ENCODE measurements at places on chromosomes 7 and 10. TPM values are rescaled to one million over a fixed set of nuclear protein-coding genes. Genes with fewer than 3 reads are reported as not detected.
A peak's percentile ranks its signal among the peaks of the same experiment; 100 is the strongest.

GRCh38 chr10:109202111-109202510, 721.2 kb downstream of the XPNPEP1 start:
- no peak for ATAC-seq

- ATAC-seq: peak; percentile 33
Observed at GRCh38 chr7:12695965-12696364, 8.5 kb downstream of the ARL4A start.

Gene HDAC9
- total RNA-seq: 62.5 TPM

Gene TSPAN14
- total RNA-seq: 14.1 TPM

Gene CPSF4
- 37.4 TPM for total RNA-seq

DNA sequence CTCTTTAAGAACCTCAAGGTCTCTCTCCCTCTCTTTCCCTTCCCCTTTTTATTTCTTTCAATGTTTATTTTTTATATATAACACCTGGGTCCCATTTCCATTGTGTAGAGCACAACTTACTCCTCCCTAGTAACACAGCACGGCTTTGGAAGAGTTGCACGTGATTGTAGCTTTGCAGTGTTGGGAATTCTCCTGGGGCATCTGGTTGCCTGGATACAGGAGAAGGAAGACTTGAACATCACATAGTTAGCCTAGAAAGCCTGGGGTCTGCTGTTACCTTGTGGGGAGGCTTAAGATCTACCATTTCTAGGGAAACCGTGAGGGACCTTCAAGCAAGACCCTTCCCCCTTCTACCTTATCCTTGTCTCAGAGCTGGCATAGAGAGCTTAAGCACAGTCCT, 41.1 kb upstream of the NFKB2 start:
- ATAC-seq: no peak

Gene CYP3A4
- total RNA-seq: 0.11 TPM

Gene SFTPD
- total RNA-seq: not detected

Gene TBXAS1
- total RNA-seq: 0.45 TPM

DNA sequence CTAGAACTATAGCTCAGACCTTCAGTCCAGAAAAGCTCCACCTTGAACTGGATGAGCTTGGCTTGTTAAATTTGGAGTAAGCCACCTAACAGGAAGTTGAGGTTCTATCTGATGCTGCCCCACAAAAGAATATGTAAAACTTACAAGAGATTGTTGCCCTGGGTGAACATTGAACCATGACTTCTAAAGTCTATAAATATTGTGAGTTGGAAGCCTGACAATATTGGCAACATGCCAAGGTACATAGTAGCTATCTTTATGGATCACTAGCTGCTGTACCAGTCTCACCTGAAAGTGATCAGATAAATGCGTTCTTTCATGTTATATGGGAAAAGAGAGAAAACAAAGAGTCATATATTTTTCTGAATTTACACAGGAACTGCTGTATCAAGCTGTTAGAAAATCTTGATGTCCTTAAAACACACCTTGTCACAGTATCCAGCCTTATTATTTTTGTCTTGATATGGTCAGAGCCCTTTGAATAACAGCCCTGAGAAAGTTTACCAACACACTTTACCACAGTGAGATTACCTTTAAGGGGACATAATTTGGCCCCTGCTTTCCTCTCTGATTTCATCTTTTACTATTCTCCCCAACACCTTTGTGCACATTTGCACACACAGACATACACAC, 92.0 kb downstream of the LSMEM1 start:
- no peak for ATAC-seq

DNA sequence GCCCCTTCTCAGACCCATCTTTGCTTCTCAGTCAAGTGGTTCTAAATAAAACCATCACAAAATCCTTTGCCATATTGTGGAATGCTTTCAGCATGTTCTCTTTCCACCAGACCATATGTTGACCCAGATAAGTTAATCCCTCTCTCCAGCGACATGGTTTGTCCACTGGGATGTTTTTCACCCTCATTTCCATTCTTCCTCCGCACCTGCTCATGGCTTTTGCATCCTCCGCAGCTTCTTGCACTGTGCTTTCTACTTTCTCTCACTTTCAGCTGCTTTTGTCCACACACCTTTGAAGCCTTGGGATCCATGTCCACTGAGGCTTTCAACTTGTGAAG, 52.3 kb upstream of the WAC start:
- ATAC-seq: no peak

Gene PLXNA4
- 0.66 TPM for total RNA-seq

DNA sequence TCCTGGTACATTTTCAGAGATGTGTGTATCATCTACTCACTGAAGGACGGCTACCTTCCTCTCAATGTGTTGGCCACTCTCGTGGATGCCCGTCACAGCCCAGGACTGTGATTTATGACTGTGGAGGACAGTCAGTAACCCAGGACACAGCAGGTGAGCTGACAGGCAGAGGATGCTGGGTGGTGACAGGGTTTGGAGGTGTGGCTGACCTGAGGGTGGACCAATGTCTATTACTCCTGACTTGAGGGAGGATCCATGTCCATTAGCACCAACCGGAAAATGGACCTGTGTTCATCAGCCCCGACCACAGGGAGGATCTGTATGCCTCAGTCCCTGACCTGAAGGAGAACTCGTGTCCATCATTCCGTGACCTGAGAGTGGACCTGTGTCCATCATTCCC, 96.1 kb downstream of the ADCY1 start:
- no peak for ATAC-seq

DNA sequence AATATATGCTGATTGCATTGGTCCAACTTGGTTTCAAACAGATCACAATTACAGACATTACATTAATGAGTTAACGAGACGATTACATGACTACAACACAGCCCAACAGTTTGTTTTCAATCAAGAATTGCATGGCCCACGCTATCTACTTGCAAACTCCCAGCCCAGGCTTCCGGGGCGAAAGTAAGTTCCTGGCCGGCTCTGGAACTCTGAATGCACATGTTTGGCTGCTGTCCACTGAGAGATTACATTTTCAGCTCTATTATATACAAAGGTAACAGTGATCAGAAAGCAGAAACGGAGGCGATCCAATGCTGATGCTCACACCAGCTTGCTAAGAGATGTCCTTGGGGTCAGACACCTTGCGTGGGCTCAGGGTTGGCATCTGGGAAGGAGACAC, 206.3 kb downstream of the FANK1 start:
- ATAC-seq: no peak

DNA sequence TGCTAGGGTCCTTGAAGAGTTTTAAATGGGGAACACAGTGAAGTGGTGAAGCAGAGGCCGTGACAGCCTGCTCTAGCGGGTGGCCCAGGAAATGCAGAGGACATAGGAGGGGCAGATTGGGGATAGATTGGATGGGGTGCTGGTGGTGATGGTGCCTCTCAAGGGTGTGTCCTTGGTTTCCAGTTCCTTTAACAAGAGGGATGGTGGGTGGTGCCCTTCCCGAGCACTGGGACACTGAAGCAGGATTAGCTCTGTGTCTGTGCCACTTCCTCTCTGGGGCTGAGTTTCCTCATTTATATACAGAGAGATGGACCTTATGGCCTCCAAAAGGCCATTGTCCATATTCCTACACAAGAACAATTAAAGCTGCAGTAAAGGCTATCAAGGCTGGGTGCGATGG, 285.5 kb downstream of the TCF7L2 start:
- no peak for ATAC-seq

Gene KAZALD1
- 1.9 TPM for total RNA-seq

DNA sequence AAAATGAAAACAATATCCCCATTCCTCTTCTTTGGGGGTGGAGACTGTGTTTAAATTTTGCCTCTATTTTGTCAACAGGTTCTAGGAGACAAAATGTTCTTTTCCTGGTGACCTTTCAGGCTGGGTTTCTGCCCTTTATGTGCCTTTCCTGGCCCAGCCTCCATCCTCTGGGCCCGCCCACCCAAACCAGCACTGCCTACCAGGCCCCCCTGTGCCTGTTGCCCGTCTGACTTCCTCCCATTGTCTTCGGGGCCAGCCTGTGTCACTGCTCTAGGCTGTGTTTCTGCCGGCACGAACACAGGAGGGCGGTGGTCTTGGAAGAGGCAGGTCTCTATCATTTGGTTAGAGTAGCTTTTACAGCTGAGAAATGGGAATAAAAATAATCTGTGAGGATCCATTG, 13.9 kb downstream of the TSPAN14 start:
- no peak for ATAC-seq

GRCh38 chr10:102752266-102752930, 8.7 kb downstream of the WBP1L start:
- ATAC-seq: no peak

Gene ALDH18A1
- total RNA-seq: 89.1 TPM

GRCh38 chr7:67542916-67543315, 546.3 kb downstream of the TYW1 start:
- no peak for ATAC-seq

Gene UROS
- total RNA-seq: 71.6 TPM

DNA sequence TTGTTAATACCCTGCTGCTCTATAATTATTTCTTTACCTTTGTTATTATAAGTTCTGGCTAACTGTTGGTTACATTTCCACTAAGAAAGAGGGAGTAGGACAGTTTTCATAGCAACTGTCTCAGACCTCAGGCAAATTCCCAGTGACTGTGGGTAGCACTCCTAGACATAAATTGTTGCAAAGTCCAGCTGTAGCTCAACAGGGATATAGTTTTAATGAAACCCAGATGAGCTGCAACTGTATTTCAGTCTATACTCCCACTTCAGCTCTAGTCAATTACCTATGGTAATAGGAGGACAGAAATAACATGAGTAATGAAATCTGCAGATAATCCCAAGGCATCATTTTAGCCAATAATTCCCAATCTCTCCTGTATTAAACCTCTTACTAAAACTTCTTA, 103.0 kb upstream of the SEMA3A start:
- no peak for ATAC-seq

- peak; percentile 67 for ATAC-seq
Observed at GRCh38 chr7:32462977-32463376, 27.2 kb downstream of the LSM5 start.

- ATAC-seq: no peak
Observed at GRCh38 chr10:89269433-89270152, 18.0 kb upstream of the LIPA start.

DNA sequence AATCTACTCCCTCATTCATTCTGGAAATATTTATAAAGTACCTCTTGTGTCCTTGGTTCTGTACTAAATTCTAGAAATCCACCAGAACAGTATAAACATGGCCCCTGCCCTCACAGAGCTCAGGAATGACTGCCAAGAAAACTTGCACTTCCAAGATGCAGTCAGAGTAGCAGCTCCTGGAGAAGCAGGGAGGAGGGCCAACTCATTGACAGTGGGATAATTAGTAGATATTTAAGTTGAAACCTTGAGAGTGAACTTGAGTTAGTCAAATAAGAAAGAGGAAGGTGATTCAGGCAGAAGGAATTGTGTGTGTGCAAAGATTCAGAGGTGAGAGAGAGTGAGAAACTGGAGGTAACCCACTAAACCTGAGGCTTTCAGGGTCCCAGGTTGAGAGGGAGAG, 182.2 kb upstream of the INHBA start:
- ATAC-seq: no peak

Gene TMEM176A
- total RNA-seq: 45.4 TPM

- no peak for ATAC-seq
Observed at GRCh38 chr10:113304726-113305125, 248.1 kb upstream of the HABP2 start.

- ATAC-seq: no peak
Observed at GRCh38 chr7:2819954-2820397, 24.1 kb downstream of the GNA12 start.

DNA sequence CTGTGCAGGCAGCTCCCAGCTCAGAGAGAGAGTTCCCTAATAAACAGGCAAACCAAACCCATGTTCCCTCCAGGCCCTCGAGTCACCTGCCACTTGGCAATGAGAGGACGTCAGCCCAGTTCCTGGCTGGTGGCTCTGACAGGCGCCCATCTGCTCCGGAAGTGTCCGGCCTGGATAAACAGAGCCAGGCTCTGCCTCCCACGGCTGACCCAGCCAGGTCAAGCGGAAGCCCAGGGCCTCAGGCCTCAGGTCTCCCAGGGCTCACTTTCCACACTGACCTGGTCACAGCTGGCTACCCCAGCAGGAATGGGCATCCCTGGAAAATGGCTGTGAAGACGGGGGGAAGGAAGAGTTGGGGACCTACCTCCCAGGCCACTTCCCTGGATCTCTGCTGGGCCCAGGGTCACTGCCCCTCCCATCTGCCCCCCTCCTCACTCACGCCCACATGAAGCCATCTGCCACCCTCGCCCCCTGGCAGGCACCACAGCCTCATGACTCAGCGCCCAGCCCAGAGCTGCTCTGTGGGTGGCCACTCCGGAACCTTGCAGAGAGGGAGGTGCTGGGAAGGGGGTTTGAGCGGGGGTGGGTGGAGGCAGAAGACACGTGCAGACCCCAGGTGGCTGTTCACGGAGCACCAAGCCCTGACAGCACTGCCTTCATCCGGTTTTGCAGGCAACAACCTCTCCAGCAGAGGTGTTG, 37.4 kb upstream of the DUSP5 start:
- ATAC-seq: peak; percentile 34

Gene GRM8
- 2.0 TPM for total RNA-seq

Gene RBP3
- total RNA-seq: not detected

DNA sequence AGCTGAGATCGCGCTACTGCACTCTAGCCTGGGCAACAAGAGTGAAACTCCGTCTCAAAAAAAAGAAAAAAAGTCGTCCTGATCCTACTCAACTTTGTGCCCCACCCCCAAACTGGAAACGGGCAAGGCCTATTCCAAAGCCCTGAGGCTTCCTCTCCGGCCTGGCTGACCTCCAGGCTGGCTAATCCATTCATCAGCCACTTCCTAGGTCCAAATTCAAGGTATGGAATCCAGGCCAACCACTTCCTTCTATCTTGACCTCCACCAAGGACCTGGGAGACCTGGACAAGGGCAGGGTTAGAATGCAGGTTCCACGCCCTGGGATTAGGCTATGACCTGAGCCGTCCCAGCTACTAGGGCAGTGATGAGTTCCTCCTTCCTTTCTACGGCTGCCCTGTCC, 20.4 kb upstream of the EIF4H start:
- ATAC-seq: no peak

- no peak for ATAC-seq
Observed at GRCh38 chr7:23207884-23208283, 26.0 kb downstream of the NUP42 start.

GRCh38 chr7:69419934-69420333, 178.3 kb upstream of the AUTS2 start:
- no peak for ATAC-seq

DNA sequence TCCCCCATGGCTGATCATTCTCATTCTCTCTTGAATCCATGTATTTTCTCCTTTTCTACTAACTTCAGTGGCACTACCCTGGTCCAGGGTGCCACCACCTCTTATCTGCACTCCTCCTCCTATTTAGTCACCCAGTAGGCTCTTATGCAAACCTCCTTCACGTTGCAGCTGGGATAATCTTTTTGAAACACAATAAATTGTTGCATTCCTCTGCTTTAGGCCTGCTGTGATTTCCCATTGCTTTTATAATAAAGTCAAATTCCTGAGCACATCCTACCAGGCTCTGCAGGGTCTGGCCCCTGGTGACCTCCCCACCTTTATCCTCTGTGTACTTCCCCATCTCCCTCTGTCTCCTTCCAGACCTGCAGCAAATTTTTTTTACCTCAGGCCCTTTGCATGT, 112.7 kb upstream of the KIAA1217 start:
- no peak for ATAC-seq

Gene PBLD
- total RNA-seq: 3.3 TPM

Gene CYP2W1
- total RNA-seq: not detected

- ATAC-seq: peak; percentile 21
Observed at GRCh38 chr7:30975256-30975899, 11.6 kb downstream of the GHRHR start.

Data from motor neuron (in vitro differentiated cells).